ENCODE measurements at places on chromosomes 5 and 9.

GRCh38 chr5:68458416-68459021 lies 243.0 kb downstream of the PIK3R1 start:
- no peak for DNase-seq

- no peak for DNase-seq
Observed at GRCh38 chr5:31408814-31409213, 123.1 kb downstream of the DROSHA start.

DNA sequence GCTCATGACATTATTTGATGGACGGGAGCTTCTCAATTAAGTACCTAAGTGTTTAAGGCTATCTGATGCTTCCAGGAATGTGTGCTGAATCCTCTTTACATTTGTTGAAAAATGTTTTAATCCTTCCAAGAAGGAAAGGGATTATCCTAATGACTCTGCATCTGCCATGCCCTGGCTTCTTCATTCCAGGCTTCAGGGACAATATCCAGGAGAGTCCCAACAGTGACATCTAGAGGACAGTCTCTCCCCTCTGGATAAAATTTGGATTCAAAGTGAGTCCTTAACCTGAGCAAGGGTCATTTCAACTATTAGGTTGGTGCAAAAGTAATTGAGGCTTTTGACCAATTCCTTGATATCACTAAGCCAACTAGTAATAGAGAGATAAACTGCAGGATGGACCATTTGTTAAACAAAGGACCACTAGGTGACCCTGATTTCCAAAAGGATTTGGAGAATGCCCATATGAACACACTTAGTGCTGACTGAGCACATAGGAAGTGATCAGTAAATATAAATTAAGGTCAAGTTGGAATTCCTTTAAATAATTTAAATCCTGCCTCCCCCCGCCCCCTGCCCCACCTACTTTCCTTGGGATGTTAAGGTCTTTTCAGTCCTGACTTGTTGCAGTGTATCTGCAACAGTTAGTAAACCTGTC lies 19.1 kb downstream of the TNFSF8 start:
- DNase-seq, result peak; percentile 64

DNA sequence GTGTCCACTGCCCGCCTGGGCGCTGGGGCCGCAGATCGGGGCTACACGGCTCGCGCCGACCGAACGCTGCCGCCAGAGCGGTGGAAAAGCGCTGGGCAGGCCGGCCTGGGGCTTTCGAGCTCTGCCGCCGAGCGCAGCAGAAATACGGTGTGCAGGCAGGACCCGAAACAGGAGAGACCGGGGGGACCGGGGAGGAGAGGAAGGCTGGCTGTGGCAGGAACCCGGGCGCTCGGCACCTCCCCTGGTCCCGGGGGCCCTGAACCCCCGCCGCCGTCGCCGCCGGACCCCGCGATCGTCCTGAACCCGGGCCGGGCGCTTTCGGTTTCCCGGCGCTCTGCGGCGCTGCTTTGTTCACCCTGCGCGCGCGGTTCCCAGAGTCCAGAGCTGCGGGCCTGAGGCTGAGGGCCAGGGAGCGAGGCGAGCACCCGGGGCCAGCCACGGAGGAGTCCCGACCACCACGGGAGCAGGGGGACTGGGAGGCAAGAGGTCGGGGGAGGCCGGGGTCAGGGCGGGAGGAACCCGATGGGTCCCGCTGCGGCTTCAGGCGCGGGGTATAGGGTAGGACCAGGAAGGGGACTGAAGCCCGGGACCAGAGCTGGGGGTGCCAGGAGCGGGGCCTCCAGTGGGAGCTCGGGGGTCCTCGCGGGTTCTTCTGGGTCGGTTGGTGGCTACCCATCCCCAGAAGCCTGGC lies 12.0 kb downstream of the IRX2 start:
- no peak for DNase-seq

DNA sequence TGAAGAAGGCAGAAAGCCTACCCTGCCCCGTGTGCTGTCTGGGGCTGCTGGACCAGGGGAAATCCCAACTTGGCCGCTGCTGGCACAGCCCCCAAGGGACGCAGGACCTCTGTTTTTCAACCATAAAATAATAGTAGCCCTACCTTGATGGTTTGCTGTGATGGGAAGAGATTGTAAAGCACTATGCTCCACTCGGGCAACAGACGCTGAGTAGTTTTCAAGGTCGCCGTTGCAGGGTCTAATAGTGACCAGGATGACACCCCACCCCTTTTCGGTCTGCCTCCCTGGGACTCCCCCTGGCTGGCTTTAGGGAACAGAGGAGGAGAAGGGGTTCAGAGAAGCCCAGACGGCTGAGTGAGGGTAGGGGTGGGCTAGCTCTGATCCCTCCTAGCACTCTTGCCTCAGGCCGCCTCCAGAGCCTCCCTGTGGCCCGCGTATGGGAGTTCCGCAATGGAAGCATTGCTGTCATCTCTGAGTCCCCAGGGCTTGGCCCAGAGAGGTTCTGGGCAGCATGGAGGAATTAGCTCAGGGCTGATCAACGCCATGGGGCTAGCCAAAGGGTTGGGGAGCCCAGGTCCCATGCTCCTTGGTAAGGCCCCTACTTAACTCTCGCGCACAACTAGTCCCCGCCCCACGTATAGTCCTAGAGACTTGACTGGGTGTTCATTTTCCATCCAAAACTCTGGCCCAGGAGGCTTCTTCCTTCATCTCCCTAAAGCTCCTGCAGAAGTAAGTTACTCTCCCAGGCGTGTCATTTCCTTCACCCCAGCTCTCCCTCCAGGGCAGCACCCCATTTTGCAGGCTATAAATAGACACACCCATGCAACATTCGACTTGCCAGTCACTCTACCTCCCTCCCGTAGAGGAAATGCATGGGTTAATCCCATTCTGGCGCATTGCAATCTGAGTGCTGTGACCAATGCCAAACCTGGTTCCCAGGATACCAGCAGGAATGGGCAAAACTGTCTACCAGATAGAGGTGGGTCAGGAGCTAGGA lies 1.1 kb upstream of the IRF1 start:
- no peak for DNase-seq

Data from Ammon's horn (tissue), 1 donor.